Muscle of back (tissue), 13 donors: ENCODE measurements at places on chromosomes 7 and 10. TPM values are rescaled to one million over a fixed set of nuclear protein-coding genes. Genes with fewer than 3 reads are reported as not detected.

Gene IGF2BP3
- 36.1 TPM for polyA plus RNA-seq

Gene SPDYE16
- polyA plus RNA-seq, result 0.70 TPM

Gene AOC1
- 0.20 TPM for polyA plus RNA-seq

Gene WNT2
- 7.1 TPM for polyA plus RNA-seq

Gene TRIM50
- 0.58 TPM for polyA plus RNA-seq

Gene UFSP1
- polyA plus RNA-seq, result 2.6 TPM

Gene BMPER
- polyA plus RNA-seq, result 7.1 TPM

Gene TUBB8
- polyA plus RNA-seq, result 0.15 TPM

Gene ITGB8
- 4.7 TPM for polyA plus RNA-seq

Gene CALML3
- polyA plus RNA-seq, result 0.16 TPM

Gene ABCB1
- polyA plus RNA-seq, result 0.86 TPM

Gene TRPV5
- 0.12 TPM for polyA plus RNA-seq

Gene NPS
- polyA plus RNA-seq, result not detected

Gene TMUB1
- polyA plus RNA-seq, result 26.5 TPM

Gene CPA2
- polyA plus RNA-seq, result 0.25 TPM

Gene SLC26A4
- 0.88 TPM for polyA plus RNA-seq

Gene SPDYE6
- polyA plus RNA-seq, result 4.2 TPM

Gene FRAT1
- polyA plus RNA-seq, result 1.5 TPM

Gene HOXA9
- polyA plus RNA-seq, result 22.8 TPM

Gene VWC2
- polyA plus RNA-seq, result 0.14 TPM

Gene CALU
- polyA plus RNA-seq, result 289 TPM

Gene CAV2
- polyA plus RNA-seq, result 43.9 TPM
